ENCODE measurements at places on chromosomes 5 and 9.

- no peak overlapping the region for H3K4me3 ChIP-seq
- no peaks in the 10 kb centered on the region for H3K36me3 ChIP-seq
- no peaks in the 10 kb centered on the region for H3K27me3 ChIP-seq
- no peak for DNase-seq
- H3K4me1 ChIP-seq: no peaks in the 10 kb centered on the region
Measured at GRCh38 chr9:109245310-109245897, 75.5 kb downstream of the EPB41L4B start.

DNA sequence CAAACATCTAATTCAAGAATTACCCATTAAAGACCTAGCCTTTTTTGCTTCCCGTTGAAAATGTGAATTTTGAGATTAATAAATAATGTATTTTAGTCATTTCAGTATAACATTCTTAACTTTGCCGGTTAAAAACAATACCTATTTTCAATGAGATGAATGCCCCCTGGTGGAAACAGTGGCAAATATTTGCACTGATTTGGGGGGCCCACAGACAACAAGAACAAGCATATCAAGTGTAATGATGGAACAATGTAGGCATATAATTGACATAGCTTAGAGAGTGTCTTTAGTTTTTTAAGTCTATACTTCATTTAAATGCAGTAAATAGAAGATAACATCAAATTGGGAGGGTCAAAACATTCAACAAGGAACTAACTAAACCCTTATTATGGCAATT lies 111.9 kb downstream of the NTRK2 start:
- no peak overlapping the region for H3K4me3 ChIP-seq
- H3K4me1 ChIP-seq: no peaks in the 10 kb centered on the region
- no peak overlapping the region for H3K27ac ChIP-seq
- no peak for DNase-seq
- H3K27me3 ChIP-seq: no peaks in the 10 kb centered on the region
- no peaks in the 10 kb centered on the region for H3K36me3 ChIP-seq

- no peak overlapping the region for H3K4me3 ChIP-seq
- no peaks in the 10 kb centered on the region for H3K27me3 ChIP-seq
- no peak for DNase-seq
- no peak overlapping the region for H3K27ac ChIP-seq
- H3K4me1 ChIP-seq: no peaks in the 10 kb centered on the region
Measured at GRCh38 chr9:113205432-113205831, 15.6 kb downstream of the FKBP15 start.

GRCh38 chr5:160001457-160001856 lies 7.5 kb upstream of the TTC1 start:
- no peak for DNase-seq
- no peak overlapping the region for H3K27ac ChIP-seq
- no peaks in the 10 kb centered on the region for H3K4me1 ChIP-seq
- no peaks in the 10 kb centered on the region for H3K27me3 ChIP-seq
- H3K4me3 ChIP-seq: no peak overlapping the region

GRCh38 chr9:75067894-75068293 lies 20.1 kb downstream of the NMRK1 start:
- H3K36me3 ChIP-seq: peaks cover 25% of the 10 kb centered on the region
- H3K27me3 ChIP-seq: no peaks in the 10 kb centered on the region
- no peak for DNase-seq
- H3K4me1 ChIP-seq: no peaks in the 10 kb centered on the region

GRCh38 chr5:14436801-14437542 lies 144.6 kb upstream of the OTULINL start:
- no peak overlapping the region for H3K27ac ChIP-seq
- DNase-seq: no peak
- no peaks in the 10 kb centered on the region for H3K27me3 ChIP-seq
- H3K36me3 ChIP-seq: no peaks in the 10 kb centered on the region
- H3K4me3 ChIP-seq: no peak overlapping the region

- peaks cover 29% of the 10 kb centered on the region for H3K4me1 ChIP-seq
- no peaks in the 10 kb centered on the region for H3K36me3 ChIP-seq
- no peak for DNase-seq
- H3K4me3 ChIP-seq: no peak overlapping the region
- no peak overlapping the region for H3K27ac ChIP-seq
Measured at GRCh38 chr5:130286971-130287370, 382.7 kb downstream of the CHSY3 start.

DNA sequence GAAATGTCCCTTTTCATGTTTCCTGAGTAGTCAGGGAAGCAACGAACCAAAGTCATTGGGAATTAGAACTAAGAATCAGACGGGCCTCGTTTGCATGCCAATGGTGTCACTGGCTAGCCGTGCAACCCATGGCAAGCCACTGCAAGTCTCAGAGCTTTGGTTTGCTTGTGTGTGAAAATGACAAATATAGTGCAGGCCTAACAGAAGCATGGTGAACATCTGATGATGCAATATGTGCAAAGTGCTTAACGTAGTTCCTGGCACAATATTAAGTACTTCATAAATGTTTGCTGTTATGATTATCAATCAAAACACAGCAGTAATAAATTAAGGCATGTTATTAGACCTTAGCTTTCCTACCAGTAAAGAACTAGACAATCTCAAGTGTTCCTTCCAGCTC lies 118.0 kb upstream of the TRIM32 start:
- H3K27ac ChIP-seq: no peak overlapping the region
- no peaks in the 10 kb centered on the region for H3K4me1 ChIP-seq
- H3K36me3 ChIP-seq: no peaks in the 10 kb centered on the region
- DNase-seq: no peak
- no peaks in the 10 kb centered on the region for H3K27me3 ChIP-seq

GRCh38 chr9:80504601-80505230 lies 933.0 kb downstream of the TLE4 start:
- H3K36me3 ChIP-seq: no peaks in the 10 kb centered on the region
- H3K27me3 ChIP-seq: no peaks in the 10 kb centered on the region
- no peak for DNase-seq
- no peak overlapping the region for H3K27ac ChIP-seq
- H3K4me1 ChIP-seq: no peaks in the 10 kb centered on the region
- no peak overlapping the region for H3K4me3 ChIP-seq

Data from ascending aorta (tissue), 2 donors.